Adipocyte (in vitro differentiated cells): ENCODE measurements at places on chromosomes 13 and 19.

DNA sequence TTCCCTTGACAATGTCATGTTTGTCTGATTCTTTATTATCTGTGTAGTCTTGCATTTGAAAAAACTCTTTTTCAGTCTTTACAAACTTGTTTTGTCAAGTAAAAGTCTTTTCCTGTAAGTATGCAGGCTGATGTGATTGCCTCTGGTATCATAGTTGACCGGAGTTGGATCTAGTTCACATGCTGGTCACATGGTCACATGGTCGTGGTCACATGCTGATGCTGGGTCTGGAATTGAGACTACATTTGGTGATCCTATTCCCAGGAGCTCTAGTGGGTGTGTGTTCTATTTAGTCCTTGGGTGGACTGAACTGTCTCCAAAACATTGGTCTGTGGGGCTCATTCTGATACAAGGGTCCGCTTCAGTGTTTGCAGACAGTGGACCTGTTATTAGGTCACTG is 1798.8 kb upstream of the PRR20A start:
- DNase-seq, result no peak

- DNase-seq, result peak; percentile 68
Measured at GRCh38 chr13:79740991-79741390, 260.0 kb downstream of the NDFIP2 start.

DNA sequence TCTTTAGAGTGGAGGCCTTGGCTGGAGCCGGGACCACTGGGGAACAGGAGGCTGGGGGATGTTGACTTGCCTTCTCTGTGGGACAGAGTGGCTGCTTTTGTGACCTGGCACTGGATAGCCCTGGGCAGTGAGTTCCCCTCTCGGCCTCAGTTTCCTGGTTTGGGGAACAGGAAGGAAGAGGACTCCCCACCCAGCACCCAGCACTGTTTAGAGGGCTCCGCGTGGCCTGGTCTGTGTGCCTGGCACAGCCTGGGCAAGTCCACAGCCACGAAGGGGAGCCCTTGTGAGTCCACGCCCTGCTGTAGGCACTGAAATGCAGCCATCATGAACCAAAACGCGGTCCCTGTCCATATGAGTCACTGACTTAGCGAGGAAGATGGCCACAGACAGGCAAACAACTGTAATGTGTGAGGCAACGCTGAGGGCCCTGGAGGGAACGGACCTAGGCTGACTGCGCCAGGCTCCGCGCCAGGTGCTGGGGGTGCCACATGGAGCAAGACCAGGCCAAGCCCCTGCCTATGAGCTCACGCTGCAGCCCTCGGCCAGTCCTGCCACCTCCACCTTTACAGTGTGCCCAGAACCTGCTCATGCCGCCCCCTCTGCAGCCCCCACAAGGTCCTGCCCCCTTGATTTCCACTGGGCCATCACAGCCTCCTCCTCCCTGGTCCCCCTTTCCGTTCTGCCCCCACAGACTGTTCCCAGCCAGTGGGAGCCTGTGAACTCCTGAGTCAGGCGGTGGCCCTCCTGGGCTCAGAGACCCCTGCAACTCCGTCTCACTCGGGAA is 35.5 kb downstream of the PAK4 start:
- DNase-seq, result no peak

- peak; percentile 83 for DNase-seq
Measured at GRCh38 chr19:10390652-10391286, 10.4 kb upstream of the TYK2 start.

- DNase-seq, result peak; percentile 64
Measured at GRCh38 chr19:12996406-12997094, 1.3 kb downstream of the NFIX start.

- no peak for DNase-seq
Measured at GRCh38 chr19:51573331-51573730, 2.2 kb downstream of the ZNF175 start.

DNA sequence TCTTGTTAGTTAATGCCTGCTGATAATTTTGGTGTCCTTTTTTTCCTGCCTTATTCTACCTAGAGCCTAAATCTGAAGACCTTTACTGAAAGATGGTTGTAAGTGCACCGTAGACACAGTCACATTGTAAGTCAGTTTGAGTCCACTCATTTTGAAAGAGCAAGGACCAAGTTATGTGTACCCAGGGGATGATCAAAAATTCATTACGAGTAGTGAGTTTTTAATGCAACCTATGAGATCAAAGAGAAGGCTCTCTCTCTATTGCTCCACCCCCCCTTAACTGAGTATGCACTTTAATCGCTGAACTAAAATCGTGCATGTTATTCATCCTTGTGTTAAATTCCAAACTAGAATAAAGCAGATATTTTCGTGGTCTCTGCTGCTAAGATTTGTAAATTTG is 1.8 kb downstream of the RAP2A start:
- peak; percentile 39 for DNase-seq

DNA sequence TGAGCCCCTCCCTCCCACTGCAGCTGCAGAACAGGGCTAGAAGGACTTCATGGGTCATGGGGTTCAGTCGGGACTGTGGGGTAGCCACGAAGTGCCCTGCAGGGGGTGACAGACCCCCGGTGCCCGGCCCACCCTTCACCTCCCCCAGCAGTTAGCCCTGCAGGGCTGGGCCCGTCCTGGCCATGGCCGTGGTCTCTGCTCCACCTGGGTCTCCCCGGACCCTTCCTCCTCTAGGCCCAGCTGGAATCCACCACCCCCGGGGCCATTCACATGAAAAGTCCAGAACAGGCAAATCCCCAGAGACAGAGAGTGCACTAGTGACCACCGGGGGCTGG is 17.3 kb downstream of the MKNK2 start:
- DNase-seq, result no peak

GRCh38 chr13:43872181-43872580 is 7.4 kb downstream of the CCDC122 start:
- DNase-seq, result peak; percentile 30

DNA sequence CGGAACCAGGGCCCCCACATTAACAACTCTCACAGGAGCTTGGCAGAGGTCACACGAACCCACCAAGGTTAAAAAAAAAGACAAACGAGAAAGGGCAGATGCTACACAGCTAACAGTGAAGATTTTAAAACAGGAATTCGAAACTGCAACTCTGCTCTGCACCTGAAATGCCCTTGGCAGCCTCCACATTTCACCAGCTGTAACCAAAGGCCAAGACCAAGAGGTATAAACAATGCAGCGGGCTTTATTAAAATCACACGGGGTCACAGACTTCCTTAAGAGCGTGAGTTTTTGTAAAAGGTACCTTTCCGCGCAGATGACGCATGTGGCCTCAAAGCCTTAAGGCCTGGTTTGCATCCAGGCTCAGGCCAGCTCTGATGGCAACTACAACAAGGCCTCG is 88.2 kb downstream of the STK24 start:
- no peak for DNase-seq

- DNase-seq, result no peak
Measured at GRCh38 chr19:42226886-42227285, 6.8 kb downstream of the ZNF526 start.

- DNase-seq, result no peak
Measured at GRCh38 chr13:47603365-47603764, 397.7 kb downstream of the SUCLA2 start.

DNA sequence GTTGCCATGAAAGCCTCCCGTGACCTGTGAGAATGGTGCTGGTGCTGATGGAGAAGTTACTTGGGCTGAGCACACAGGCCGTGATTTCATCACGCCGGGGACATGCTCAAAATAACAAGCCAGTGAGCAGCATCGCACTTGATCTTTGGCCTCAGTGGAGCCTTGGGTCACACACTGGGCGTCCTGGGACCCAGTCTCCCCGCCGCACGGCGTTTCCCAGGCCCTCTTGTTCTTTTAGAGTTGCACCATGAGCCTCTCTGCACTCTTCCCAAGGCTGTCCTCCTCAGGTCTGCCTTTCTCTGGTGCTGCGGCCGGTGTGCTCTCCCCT is 9.5 kb upstream of the NDUFS7 start:
- no peak for DNase-seq

DNA sequence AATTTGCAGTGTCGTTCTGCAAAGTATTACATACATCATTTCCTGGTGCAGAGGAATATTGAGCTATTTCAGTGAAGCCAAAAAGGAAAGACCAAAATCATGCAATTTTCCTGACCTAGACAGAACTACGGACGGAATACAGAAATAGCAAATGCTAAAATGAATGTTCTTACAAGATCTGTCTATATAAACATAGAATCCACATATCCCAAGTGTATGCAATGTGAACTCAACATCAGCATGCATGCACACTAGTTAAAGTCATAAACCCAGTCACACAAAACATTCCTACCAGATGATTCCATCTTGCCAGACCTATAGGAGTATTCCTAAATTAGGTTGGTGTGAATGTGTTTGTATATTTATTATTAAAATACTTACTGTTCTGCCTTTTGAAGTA is 383.7 kb upstream of the ZNF507 start:
- no peak for DNase-seq

DNA sequence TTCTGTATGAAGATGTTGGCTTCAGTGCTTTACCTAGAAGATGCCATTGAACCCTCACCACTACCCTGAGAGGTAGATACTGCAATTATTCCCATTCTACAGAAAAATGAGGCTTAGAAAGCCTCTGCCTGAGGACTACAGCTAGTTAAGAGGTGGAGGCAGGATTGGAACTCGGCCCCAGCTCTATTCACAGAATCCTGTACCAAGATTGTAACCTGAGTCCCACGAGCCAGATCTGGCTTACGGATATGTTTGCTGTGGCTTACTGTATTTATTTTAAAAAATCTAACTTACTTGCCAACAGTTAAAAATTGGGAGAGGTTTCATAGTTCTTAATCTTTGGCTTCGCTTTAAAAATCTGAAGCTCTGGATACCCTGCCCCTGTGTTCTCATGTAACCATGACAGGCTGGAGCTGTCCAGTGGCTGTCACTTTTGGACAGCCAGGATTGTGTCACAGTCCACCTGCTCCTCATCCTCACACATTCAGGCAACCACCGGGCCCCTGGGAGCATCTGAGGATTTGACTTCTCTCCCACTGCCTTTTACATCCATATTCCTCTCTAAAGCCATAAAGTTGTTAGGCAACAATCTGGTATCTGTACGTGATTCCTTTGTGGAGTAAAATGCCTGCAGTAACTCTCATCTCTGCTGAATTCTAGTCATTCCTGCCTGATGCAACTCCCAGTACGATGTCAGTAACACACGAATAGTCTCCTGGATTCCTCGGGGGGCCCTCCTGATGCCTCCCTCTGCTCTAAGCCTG is 160.8 kb upstream of the SERP2 start:
- DNase-seq, result peak; percentile 66

DNA sequence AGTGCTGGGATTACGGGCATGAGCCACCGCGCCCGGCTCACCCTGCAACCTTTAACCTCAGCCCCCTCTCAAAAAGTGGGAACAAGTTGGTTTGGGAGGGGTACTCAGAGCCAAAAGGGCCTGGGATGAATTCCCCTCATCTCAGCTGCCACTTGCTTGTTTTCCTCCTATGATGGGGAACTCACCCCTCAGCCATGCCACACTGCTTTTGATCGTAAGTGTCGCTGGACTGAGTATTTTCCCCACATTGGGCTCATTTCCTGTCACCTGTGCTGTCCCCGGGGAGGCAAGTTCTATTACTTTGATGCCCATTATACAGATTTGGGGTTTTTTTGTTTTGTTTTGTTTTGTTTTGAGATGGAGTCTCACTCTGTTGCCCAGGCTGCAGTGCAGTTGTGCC is 6.5 kb downstream of the R3HDM4 start:
- no peak for DNase-seq

GRCh38 chr19:47203254-47203653 is 27.7 kb downstream of the BBC3 start:
- DNase-seq, result no peak

GRCh38 chr13:81577601-81578195 is 1236.8 kb upstream of the SPRY2 start:
- peak; percentile 38 for DNase-seq

GRCh38 chr13:108733022-108733560 is 103.7 kb downstream of the MYO16 start:
- DNase-seq, result no peak

DNA sequence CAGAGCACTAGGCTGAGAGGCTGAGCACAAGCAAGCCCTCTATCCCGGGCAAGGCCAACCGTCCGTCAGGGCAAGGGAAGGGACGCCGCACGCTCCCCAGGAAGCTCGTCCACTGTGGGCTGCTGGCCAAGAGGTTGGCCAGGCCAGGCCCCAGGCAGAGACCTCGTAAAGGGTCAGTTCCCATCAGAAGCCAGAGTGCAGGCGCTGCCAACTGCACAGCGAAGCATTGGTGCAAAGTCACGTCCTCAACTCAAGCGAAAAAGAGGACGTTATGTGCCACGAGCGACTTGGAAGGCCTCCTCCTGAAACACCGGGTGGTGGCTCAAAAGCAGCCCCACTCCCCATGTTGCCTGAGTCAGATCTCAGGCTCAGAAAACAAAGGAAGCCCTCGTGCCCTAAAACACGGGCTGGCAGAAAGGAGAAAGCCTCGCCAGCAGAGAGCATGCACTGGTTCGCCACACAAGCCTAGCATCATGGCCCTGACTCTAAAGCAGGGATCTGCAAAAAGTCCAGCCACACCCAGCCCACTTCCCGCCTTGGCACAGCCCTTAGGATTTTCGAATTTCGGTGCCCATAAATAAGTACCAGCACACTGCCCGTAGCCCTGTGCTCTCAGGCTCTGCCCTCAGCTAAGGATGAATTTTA is 4.7 kb downstream of the AKAP8 start:
- no peak for DNase-seq

GRCh38 chr19:34375598-34375997 is 10.6 kb downstream of the GPI start:
- DNase-seq, result no peak
